Osteocyte (in vitro differentiated cells): ENCODE measurements at places on chromosomes 1 and 21. TPM values are rescaled to one million over a fixed set of nuclear protein-coding genes. Genes with fewer than 3 reads are reported as not detected.

DNA sequence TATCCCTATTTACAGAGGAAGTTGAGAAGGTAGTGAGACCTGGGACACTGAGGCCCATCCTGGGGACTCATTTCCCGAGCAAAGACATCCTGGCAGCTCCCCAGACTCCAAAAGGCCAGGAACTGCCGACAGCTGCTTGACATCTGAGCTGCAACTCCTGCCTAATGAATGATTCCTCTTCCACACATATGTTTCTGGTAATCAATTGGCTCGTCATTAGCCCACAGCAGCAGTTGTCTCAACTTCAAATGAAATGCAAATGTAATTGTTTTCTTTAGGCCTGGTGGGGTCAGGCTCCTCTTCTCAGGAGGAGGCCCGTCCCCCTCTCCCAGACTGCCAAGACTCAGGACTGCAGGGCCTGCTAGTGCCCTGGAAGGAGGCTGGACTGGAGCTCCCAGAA is 61.8 kb upstream of the DISP3 start:
- no peaks in the 10 kb centered on the region for H3K4me1 ChIP-seq
- peaks cover 2% of the 10 kb centered on the region for H3K27me3 ChIP-seq
- no peaks in the 10 kb centered on the region for H3K36me3 ChIP-seq
- no peak overlapping the region for H3K4me3 ChIP-seq
- H3K27ac ChIP-seq, result no peak overlapping the region
- no peak for DNase-seq

DNA sequence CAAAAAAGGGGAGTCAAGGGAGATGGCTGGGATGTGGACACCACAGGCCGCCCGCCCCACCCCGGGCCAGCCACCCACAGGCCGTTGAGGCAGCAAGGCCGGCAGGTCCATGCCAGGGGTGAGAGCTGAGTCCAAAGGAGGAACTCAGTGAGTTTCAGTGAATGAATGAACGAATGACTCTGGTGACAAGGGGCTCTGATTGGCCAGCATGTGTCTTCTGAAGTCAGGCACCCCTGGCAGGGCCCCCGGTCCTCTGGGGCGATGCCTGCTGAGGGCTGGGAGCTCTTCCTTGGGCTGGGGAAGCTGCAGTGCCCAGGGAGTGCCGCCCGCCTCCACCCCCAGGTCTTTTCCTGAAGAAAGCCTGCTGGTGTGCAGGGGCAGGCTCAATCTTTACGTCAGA is 236.1 kb upstream of the VAMP3 start:
- H3K27ac ChIP-seq, result peak overlapping the region; percentile 85
- no peaks in the 10 kb centered on the region for H3K27me3 ChIP-seq
- no peak overlapping the region for H3K4me3 ChIP-seq
- no peak for DNase-seq

The BTBD8 gene
- total RNA-seq, result 1.9 and 2.0 TPM in 2 replicates

The GPATCH2 gene
- total RNA-seq, result 14.9 and 16.1 TPM in 2 replicates

DNA sequence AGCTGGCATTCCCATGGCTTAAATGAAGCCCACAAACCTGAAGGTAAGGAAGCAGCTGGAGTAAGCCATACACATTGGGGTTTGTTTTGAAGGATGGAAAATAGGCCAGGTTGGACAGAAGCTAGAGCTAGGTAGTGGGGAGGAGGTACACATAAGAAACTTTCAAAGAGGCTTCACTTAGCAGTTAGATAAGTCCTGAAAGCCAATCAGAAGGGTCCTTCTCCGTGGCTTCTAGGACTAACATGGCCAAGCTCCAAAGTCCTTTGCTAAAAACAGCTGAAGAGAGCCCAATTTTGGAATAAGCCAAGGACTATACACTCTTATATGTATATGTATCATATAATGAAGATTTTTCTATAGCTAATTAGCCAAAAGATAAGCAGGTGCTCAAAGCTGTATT is 1.8 kb downstream of the EYA3 start:
- DNase-seq, result no peak
- H3K36me3 ChIP-seq, result no peaks in the 10 kb centered on the region
- no peak overlapping the region for H3K27ac ChIP-seq
- no peaks in the 10 kb centered on the region for H3K27me3 ChIP-seq
- peaks cover 22% of the 10 kb centered on the region for H3K4me1 ChIP-seq

DNA sequence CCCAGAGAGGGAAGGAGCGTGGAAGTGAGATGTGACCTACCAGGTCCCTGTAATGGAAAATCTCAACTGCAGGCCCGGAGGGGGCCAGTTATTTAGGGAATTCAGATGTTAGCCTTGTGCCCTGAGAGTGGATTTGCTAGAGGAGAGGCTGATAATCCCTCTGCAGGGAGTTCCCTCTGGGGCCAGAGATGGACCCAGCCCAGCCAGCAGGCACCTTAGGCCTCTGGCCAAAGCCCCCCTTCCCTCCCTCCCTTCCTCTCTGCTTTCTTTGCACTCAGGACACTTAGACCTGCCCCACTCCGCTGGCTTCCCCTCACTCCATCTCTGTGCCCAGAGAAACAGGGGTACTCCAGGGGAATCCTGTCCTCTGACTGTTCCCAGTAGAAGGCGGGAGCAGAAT is 1.5 kb upstream of the ATP1A2 start:
- DNase-seq, result no peak
- no peak overlapping the region for H3K4me3 ChIP-seq

The VSIG8 gene
- not detected in 2 replicates for total RNA-seq

GRCh38 chr1:226870026-226870400 is 403 bp upstream of the PSEN2 start:
- peaks cover 16% of the 10 kb centered on the region for H3K4me1 ChIP-seq
- peaks cover under 1% of the 10 kb centered on the region for H3K36me3 ChIP-seq
- DNase-seq, result no peak
- H3K27ac ChIP-seq, result peak overlapping the region; percentile 69
- H3K4me3 ChIP-seq, result peak overlapping the region; percentile 78
